Retinal pigment epithelial cell (primary cell): ENCODE measurements at places on chromosomes 6 and 20.

GRCh38 chr20:8255945-8256632 is 124.0 kb downstream of the PLCB1 start:
- no peak for DNase-seq

DNA sequence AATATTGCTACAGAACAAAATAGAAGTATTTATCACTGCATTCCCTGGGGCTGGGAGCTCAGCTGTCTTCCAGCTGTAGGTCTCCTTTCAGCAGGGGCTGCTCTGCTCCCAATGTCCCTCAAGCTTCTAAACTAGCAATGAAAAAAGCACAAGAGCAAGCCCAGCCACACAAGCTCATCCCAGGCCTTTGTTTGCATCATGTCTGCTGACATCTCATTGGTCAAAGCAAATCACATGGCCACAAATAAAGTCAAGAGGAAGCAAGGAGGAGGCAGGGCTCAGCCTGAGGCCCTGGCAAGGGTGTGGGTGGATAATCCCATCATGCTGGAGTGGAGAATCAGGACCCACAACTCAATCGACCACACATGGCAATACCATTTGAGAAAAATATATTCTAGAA is 2.2 kb upstream of the BFSP1 start:
- no peak for DNase-seq

GRCh38 chr6:2235777-2236495 is 9.5 kb downstream of the GMDS start:
- no peak for DNase-seq

DNA sequence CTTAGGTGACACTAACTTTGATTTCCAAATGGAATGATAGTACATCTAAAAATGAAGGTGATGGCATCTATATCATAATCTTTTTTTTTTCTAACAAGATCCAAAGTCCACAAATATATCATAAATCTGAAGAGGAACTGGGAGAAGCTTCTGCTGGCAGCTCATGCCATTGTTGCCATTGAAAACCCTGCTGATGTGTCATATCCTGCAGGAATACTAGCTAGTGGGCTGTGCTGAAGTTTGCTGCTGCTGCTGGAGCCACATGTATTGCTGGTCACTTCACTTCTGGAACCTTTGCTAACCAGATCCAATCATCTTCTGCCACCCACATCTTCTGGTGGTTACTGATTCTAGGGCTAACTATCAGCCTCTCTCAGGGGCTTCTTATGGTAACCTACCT is 27.4 kb upstream of the KHDC1 start:
- DNase-seq: no peak

DNA sequence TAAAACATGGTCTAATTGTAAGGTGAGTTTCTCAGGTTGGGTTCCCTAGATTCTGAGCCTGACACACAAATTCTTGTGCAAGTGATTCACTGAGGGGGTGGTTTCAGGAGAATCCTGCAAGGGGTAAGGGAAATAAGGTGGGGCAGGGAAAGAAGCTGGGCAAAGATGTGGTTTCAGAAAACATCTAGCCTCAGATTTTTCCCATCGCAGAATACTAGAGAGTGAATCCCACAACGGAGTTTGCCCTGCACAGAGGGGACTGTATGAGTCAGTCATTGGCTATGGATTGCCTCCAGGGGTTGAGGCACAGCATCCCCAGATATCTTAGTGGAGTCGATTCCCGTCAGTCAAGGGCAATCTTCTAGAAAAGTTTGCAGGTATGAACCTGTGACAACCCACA is 65.2 kb downstream of the PRL start:
- DNase-seq: no peak

DNA sequence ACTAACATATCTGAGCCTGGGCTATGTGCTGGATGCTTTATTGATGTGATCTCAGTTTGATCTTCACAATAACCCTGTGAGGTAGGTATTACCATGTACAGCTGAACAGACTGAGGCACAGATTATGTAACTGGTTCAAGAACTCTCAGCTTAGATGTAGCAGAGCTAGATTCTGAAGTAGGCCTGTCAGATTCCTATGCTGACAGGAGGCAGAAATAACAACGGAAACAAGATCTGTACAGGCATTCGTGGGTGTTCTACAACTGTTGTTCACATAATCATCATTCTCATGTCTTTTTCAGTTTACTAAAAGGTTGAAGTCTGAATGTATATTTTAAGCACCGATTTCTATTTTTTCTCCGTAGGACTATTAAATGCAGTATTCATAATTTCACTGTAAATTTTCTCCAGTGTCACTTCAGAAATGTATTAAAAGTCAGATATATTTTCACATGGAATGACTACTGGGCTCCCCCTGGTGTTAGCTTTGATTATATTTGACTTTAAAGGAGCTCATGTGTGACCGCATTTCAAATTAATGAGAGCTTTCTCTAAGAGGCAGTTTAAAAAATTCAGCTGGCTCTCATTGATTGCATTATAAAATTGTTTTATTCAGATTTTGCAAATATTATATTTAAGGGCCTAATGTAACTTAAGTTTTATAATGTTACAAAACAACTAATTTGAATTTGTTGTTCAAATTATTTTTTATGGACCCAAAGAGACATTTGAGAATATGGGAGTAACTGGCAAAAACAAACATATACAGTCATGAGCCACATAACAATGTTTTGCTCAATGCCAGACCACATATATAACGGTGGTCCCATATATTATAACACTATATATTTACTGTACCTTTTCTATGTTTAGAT is 36.4 kb upstream of the SLC17A4 start:
- DNase-seq: no peak

DNA sequence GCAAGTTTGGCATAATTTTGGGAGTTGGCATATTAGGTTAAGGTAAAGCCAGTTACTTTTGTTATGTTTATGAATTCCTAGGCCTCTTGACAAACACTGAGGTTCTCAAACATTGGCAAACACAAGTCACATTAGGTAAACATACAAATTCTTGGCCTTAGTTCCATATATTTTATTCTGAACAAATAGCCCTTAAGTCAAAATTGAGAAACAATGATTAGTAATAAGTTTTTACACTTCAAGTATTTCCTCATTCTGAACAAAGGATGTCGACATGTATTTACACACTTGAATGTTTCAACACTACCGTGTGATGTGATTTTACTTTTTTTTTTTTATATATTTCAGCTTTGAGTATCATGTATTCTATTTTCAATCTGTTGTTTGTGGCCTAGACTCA is 3.8 kb upstream of the ECHDC1 start:
- DNase-seq: no peak
